ENCODE measurements at places on chromosomes 4 and X.

DNA sequence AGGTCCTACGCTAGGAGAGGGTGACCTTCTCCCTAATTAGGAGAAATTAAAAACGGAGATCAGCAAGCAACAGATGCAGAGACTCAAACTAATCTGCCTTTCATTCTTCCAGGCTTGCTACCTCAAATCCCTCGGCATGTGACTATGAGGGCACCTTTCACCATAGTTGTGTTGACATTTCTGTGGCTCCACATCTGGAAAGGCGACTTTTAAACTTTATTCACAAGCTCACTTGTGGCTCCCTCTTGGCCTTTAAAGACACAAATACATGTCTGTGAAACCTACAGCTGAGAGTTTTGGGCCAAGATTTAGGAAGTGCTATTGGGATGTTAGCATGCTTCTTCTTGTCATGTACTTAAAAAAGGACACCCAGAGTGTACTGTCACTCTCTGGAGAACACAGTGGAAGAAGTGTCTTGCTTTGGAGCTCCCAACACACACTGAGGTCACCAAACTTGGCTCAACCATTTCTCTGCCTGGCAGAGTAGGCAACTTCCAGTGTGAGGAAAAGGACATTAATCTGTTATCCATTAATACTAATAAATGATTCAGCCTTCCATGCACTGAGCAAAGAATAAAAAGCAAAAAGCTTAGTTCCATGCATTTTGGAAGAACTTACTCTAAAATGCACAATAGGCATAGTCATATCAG lies 60.1 kb downstream of the LDB2 start:
- no peak for DNase-seq

DNA sequence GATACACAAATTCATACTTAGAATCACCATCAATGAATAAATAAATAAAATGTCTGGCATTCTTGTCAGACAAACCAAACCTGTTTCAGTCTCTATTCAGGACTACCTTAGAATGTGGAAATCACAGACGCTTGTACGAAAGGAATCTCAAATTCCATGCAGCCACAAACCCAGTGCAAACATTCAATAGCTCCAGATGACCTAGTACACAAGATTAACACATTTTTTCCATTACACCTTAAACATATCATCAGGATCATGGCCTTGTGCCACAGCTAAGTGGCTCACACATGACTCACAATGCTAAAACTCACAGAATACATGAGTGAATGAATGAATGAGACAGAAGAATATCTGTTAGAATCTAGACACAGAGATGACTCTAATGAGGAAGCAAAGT lies 134.2 kb downstream of the PWWP3B start:
- DNase-seq, result no peak

GRCh38 chr4:105710678-105711077 lies 2.1 kb downstream of the GSTCD start:
- no peak for DNase-seq

- DNase-seq, result no peak
Observed at GRCh38 chrX:2751291-2751690, 549 bp upstream of the XG start.

- no peak for DNase-seq
Observed at GRCh38 chr4:87530868-87531267, 1.7 kb upstream of the SPARCL1 start.

DNA sequence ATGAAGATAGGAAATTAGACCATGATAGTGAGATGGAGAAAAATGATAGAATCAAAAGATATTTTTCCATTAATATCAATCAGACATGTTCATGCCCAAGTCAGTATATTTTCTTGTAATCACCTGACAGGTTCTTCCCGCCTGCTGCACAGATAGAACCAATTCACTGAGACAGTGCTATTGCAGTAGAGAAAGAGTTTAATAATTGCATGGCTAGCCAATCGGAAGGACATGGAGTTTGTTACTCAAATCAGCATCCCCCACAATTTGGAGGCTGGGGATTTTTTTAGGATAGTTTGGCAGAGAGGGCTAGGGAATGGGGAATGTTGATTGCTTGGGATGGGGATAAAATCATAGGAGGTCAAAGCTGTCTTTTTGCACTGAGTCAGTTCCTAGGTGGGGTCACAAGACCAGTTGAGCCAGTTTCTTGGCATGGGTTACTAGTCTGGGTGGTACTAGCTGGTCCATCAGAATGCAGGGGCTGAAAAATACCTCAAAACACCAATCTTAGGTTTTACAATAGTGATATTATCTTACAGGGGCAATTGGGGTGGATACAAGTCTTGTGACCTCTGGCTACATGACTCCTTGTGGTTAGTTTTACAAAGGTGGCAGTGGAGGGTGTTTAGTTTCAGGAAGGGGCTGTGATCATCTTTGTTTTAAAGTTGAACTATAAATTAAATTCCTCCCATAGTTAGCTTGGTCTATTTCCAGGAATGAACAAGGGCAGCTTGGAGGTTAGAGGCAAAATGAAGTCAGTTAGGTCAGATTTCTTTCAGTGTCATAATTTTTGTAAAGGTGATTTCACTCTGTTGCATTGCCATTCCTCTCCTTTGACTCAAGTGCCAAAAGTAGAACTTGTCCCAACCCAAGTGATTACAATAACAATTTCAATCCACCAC lies 100.3 kb upstream of the PDE5A start:
- DNase-seq, result no peak

DNA sequence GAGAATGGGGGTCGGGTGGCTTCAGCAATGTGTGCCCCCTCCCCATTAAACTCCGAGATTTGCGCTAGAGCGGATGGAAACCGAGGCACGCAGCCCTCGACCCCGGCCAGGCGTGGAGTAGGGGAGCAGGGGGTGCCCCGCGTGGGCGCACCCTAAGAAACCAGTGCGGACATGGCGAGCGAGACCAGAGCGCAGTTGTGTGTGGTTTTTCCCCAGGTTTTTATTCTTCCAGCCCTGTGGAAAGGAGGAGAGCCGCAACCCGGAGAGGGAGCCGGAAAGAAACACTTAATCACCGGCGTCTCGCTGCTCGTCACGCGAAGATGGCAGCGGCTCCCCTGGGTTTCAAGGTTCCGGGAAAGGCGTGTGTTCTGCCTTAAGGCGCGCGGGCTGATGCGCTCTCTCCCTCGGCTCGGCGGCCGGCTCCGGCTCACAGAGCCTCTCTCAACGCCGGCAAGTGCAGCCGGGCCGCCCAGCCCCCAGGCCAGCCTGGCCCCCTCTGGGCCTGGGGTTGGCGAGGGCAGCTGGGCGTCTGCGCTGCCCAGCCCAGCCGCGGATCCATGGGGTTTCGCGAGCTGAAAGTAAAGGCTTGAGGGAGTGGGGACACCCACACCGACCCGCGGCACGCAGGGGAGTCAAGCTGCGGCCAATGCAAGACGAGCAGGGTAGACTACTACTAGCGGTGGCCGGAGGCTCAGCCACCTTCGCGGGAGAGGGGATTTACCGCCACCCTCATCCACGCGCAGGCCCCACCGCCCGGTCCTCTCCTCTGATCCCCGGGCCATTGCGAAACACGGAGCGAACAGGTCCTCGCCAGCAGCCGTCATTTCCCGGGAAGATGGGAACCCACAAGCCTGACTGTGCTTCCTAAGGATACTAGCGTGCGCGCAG lies 74.0 kb upstream of the BCOR start:
- DNase-seq, result no peak

GRCh38 chrX:115363372-115363771 lies 73.9 kb downstream of the LUZP4 start:
- no peak for DNase-seq

- no peak for DNase-seq
Observed at GRCh38 chrX:125998432-125998831, 167.7 kb downstream of the DCAF12L2 start.

GRCh38 chr4:2583517-2583916 lies 47.1 kb downstream of the FAM193A start:
- no peak for DNase-seq

DNA sequence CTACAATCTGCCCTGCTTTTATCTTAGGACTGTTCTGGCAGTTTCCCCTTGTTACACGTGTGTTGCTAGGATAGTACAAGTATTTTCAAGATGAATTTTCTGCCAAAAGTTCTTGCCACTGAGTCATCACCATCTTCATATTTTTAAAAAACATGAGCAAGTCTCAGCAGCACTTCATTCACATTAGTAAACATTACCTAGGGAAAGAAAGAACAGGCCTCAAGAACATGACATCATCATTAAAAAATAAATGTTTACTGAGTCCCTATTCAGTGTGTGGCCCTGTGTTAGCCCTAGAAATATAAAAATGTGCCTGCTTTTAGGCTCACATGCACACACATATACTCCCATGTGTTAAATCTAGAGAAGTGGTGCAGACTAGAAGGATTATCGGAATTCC lies 18.7 kb upstream of the GPC3 start:
- DNase-seq, result no peak

DNA sequence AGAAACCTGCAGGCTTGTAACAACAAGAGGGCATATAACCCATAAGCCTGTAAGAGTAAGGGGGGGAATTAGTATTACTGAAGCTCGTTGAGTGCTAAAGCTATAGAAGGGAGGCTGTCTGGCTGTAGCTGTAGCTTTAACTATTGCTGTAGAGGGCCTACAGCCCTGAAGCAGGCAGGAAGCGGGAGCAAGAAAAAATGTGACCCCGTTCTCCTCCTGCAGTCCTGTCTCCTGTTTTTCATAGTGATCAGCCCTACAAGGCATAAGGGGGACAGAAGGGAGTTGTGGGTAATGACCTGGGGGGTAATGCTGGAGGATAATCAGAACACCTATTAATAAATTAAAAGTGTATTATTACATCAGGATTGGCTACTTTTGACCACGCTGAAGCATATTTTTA lies 206.9 kb upstream of the MAB21L2 start:
- no peak for DNase-seq

DNA sequence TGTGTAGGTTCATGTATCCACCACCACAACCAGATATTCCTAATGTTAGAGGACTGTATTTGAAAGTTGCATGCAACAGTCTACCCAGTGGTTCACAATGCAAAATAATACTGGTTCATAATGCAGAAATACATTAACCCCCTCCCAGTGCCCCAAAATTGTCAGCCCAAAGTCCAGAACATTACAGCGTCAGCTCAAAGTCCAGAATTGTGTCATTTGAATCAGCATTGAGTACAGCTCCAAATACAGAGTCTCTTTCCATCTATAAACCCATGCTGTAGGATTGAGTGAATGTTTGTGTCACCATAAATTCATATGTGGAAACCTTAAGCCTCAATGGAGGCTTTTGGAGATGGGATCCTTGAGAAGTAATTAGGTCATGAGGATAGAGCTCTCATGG lies 54.0 kb downstream of the MCUB start:
- no peak for DNase-seq

- DNase-seq, result no peak
Observed at GRCh38 chr4:72843466-72843865, 226.1 kb downstream of the COX18 start.

DNA sequence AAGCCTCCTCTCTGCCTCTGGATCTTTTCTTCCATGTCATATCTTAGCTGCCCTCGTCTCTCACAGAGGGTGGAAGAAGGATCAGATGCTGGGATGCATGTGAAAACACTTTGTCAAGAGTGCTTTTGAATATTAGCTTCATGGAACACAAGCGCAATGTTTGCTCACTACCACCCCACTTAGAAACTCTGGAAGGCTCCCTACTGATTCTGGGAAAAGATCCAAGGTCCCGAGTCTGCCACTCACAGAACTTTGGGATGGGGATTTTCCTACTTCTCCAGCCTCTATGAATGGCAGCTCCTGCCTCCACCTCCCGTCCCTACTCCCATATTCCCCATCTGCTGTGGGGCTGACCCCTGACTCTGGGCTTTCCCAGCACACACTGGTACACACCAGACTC lies 40.2 kb upstream of the CRMP1 start:
- no peak for DNase-seq

DNA sequence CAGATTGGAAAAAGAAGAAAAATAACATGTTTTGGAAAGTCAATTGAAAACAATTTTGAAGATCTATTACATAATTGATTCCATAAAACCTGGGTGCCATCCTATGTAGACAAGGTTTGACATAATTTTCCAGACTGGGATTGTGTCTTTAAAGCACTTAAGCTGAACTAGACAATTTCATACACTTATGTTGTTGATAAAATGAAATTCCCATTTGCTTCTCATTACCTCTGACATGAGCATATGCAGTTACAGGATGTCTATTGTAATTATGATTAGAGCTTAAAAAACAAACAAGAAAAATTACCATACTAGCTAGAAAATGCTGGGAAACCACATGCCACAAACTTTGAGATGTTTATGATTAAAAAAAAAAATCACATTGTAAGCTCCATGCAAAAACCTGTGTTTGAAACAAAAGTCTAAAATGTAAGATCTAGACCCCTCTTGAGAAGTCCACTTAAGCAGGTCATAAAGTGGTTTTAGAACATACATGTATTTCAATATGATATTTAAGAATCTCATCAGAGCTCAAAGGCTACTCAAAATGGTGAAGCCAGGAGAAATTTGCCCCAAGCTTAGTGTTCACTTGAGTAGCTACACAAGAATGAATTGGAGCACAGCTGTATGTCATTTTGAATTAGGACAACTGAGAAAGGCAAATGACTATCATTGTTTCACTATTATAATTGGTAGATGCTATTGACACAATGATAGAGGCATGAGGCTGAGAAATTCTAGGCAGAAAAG lies 181.1 kb upstream of the PABPC4L start:
- no peak for DNase-seq

GRCh38 chrX:120315776-120316175 lies 4.5 kb upstream of the TMEM255A start:
- no peak for DNase-seq

- DNase-seq, result no peak
Observed at GRCh38 chr4:56640621-56641493, 40.2 kb downstream of the HOPX start.

DNA sequence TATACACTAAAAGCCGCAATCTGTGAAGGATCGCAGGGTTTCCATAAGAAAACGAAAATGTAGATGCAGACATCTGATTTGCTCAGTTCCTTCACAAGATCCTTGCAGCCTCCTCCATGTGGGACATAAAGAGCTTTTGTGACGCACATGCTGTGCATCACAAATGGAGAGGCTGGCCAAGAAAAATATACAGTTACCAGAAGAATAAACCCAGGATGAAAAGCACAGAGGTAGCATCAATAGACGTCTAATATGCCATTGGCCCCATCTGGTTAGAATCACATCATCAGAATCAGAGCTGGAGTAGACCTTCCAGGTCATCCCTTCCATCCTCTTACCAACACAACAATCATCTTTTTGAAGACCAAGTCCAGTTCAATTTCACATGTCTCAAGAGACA lies 517.4 kb downstream of the RAB28 start:
- DNase-seq, result no peak

- no peak for DNase-seq
Observed at GRCh38 chr4:12852338-12853307, 631.5 kb downstream of the RAB28 start.

DNA sequence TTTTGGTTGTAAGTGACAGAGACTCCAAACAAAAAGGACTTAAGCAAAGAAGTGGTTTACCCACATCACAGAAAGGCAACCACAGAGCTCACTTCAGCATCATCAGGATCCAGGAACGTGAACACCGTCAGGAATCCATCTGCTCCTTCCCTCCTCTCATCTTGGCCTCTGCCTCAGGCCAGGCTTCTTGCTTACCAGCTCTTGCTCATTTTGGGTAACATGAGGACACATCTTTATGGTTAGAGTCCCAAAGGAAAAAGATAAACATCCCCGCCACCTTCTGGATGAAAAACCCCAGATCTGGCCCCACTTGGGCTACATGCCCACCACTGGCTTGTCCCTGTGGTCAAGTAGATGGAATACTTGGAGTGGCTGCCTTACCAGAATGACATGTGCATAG lies 176.8 kb upstream of the RPL34 start:
- no peak for DNase-seq

- DNase-seq, result no peak
Observed at GRCh38 chrX:135707880-135708279, 5.6 kb upstream of the CT45A1 start.

All from memory B cell (primary cell).